Stimulated activated CD4-positive, alpha-beta T cell treated with anti-CD3 and anti-CD28 coated beads, Interleukin-1b, Interleukin-23, amount 100 ng/mL, for 1 hour (primary cell): ENCODE measurements at places on chromosomes 7 and 10.

DNA sequence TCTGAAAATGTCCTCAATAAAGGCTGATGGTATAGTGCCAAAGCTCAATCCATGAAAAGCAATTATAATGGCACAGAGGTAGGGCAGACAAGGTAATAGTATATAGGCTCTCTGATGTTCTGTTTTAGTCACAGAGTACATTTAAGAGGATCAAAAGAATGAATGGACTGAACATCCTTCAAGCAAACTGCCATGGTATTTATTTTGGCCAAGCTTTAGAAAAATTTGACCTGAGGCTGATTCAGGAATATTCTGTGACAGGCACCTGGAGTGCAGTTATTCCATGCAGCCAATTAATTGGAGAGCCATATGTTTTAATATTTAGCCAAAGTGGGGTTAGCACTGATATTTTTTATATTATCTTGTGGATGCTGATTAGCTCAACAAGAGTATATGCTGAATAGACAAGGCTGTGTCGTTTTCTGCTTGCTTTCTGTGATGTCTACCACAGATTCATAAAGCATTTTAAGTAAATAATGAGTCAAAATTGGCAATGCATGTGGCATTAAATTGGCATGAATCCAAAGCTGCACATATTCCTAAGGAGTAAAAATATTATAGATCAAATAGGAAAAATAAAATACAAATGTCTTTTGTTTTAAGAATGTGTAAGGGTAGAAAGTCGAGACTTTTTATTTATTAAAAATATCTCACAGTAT, 177.4 kb downstream of the PCLO start:
- no peak for DNase-seq

DNA sequence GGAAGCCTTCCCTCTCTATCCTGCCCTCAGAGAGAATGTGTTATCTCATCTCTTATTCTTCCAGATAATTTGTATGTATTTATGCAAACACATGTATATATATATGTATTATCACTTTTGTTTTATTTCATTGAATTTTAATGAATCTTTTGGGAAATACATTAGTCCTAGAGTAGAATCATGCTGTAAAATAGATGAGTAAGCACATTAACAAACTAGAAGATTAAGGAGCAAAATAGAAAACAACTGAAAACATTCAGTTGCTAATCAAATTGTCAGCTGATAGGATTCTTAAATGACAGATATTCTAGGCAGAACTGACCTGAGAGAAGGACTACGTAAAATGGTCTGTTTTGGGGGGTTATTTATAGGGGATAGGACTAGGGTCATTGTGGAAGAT, 11.2 kb downstream of the KLLN start:
- DNase-seq = no peak

- no peak for DNase-seq
These were observed 29.5 kb downstream of the CDK13 start for GRCh38 chr7:39979406-39980073.

- DNase-seq = no peak
These were observed 21.8 kb downstream of the KCP start for GRCh38 chr7:128888756-128889095.

- DNase-seq = no peak
These were observed 3.7 kb downstream of the PGAM2 start for GRCh38 chr7:44061645-44062179.

DNA sequence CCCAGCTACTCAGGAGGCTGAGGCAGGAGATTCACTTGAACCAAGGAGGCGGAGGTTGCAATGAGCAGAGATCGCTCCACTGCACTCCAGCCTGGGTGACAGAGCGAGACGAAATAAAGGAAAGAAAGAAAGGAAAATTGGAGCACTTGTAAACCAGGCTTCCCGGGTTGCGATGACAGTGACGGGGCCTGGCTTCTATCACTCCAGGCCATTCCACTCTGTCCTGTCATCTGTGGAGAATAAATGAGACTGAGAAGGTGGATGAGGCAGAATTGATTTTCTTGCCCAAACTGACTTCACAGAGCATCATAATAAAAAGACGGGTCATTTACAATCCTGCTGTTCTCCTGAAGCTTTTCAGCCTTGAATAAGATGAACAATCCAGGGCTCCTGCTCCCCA, 12.1 kb upstream of the KPNA7 start:
- no peak for DNase-seq

- no peak for DNase-seq
These were observed 18.3 kb upstream of the BTBD16 start for GRCh38 chr10:122252805-122253204.

GRCh38 chr10:31147210-31147608, 115.5 kb upstream of the ZNF438 start:
- no peak for DNase-seq
